ENCODE measurements at places on chromosomes 6 and 20. TPM values are rescaled to one million over a fixed set of nuclear protein-coding genes. Genes with fewer than 3 reads are reported as not detected.

CRISP3 gene
- polyA plus RNA-seq, result 3.1 TPM

SRSF12 gene
- polyA plus RNA-seq, result 0.45 TPM

APMAP gene
- polyA plus RNA-seq, result 52.2 TPM

BTN2A1 gene
- polyA plus RNA-seq, result 13.3 TPM

LGSN gene
- polyA plus RNA-seq, result 0.01 TPM
